ENCODE measurements at places on chromosomes 2 and 18.
A peak's percentile ranks its signal among the peaks of the same experiment; 100 is the strongest.

- no peak for DNase-seq
Observed at GRCh38 chr2:213199871-213200270, 48.5 kb upstream of the IKZF2 start.

- peak; percentile 46 for DNase-seq
Observed at GRCh38 chr2:45825001-45825651, 173.7 kb downstream of the PRKCE start.

DNA sequence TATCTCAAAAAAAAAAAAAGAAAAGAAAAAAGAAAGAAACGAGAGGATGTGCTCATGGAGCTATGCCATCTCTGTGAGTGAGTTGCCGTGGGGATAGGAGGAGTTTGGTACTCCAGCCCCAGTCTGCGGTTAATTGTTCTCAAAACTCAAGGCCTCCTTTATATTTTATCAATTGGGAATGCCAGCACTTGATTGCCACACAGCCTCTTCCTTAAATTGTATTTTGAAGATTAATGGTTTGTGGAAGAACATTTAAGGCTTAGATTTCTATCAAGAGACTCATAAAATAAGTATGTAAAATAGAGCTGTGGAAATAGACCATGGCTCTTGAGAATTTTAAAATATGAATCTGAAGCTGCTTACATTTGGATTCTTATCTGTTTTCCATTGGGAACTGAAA is 29.8 kb downstream of the KCNE4 start:
- DNase-seq, result peak; percentile 63

DNA sequence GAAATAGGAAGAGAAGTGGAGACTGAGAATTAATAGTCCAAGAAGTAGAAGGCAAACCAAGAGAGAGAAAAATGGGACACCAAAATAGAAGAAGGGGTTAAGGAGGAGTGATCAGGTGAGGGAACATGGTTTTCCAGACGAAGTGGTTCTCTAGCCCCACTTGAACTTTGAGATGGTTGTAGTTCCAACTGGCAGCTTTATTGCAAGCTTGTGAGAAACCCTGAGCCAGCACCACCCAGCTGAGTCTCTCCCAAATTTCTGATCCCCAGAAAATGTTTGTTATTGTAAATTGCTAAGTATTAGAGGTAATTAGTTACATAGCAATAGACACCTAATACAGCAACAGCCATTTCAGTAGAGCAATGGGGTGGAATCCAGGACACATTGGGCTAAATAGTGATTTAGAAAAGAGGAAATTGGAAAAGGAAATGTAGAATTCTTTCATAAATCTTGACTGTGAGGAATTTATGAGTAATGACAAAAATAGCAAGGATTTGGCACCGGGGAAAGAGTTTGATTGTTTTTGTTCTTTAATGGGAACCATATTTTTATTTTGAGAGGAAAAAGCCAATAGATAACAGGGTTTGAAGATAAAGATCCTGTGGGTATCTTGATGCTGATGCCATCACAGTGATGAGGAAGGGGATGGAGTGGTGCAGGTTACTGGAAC is 62.1 kb upstream of the XDH start:
- peak; percentile 12 for DNase-seq

DNA sequence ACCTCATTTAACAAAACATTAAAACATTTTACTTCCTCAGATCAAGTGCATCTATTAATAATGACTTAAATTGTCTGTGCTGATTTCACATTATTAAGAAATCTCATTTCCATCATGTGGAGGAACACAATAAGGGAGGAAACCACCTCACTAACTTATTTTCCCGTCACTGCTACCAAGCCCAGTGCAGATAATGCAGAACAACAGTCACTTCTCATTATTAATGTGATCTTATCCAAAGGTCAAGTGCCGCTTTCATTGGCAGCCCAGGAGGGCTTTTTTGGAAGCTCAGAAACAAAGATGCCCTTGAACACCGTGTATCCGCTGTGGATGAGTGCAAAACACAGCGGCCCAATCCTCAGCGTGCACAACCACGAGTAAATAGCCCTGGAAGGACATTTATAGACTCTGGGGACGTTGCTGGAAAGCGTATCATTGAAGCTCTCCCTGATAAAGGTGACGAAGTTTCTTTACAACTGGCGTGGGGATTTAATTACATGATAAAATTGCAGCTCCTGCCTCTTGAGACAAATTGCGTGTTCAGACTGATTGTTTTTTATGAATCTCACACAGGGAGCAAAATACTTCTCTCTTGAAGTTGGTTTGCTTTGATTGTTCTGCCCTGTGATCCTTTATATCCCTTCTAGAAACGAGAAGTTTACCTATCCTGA is 13.2 kb downstream of the ASB18 start:
- DNase-seq, result no peak

DNA sequence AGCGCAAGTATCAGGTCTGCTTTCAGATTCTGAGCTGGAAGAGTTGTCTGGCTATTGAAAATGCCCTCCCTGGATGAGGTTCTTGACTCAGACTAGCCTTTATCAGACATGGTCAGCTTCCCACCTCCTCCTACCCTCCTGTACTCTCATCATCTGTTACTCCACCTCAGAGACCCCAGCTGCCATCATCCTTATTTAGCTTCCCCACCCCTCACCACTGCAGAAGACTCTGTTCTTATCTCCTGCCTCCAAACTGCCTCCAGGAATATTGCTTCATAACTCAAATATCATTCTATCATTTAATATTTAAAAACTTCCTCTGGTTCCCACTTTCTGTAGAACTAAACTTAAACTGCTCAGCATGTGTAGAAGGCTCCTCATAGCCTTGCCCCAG is 31.1 kb upstream of the PPP3R1 start:
- no peak for DNase-seq

GRCh38 chr18:3466872-3467271 is 16.9 kb downstream of the TGIF1 start:
- no peak for DNase-seq

- no peak for DNase-seq
Observed at GRCh38 chr2:174046172-174046571, 81.0 kb upstream of the SP3 start.

- DNase-seq, result no peak
Observed at GRCh38 chr2:208529796-208530195, 123.2 kb downstream of the PTH2R start.

DNA sequence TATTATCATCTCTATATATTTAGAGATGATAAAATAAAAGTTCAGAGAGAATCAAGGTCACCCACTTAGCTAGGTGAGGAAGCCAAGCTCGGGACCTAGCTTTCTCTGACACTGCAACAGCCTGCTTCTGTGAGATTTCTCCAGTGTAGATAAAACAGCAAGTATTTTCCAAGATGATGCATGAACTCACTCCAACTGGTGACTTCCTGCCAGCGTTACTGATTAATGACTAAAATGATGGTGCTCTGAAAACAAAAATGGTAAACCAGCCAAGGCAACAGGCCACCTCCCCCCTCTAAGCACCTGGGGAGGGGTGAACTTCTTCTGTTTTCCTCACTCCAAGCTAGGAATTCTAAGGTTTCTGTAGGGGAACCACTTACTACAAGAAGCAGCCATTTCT is 510.2 kb upstream of the ID2 start:
- peak; percentile 46 for DNase-seq

DNA sequence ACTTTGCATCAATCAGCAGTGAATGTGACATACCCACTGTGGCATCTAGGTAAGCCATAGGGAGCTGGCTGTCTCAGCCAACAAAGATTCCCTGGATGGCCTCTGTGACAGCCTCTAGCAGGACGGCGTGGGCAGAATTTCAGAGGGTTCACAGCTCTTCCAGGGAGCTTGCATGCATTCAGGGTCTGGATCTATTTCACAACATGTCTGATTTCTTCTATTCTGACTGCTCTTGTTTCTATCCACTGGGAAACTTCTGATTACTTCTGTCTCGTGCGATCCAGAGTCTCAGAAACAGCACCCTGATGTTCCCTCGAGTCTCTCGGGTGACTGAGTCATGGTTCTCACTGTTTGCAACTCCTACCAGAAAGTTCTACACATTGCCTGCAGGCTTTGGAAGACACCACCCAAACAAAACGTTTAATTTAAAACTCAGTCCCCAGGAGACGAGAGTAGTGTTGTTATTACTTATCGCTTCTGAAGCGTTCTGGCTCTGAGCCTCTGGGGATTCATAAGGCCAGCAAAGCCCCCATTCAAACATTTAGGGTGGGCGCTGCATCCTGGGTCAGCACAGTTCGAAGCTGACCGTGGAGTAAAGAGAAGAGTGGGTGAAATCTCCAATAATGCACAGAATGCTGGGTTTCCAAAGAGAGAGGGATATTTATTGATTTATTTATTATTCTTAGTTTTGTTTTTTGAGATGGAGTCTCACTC is 41.9 kb upstream of the ODC1 start:
- no peak for DNase-seq

- DNase-seq, result peak; percentile 71
Observed at GRCh38 chr2:222753251-222753824, 81.9 kb downstream of the MOGAT1 start.

DNA sequence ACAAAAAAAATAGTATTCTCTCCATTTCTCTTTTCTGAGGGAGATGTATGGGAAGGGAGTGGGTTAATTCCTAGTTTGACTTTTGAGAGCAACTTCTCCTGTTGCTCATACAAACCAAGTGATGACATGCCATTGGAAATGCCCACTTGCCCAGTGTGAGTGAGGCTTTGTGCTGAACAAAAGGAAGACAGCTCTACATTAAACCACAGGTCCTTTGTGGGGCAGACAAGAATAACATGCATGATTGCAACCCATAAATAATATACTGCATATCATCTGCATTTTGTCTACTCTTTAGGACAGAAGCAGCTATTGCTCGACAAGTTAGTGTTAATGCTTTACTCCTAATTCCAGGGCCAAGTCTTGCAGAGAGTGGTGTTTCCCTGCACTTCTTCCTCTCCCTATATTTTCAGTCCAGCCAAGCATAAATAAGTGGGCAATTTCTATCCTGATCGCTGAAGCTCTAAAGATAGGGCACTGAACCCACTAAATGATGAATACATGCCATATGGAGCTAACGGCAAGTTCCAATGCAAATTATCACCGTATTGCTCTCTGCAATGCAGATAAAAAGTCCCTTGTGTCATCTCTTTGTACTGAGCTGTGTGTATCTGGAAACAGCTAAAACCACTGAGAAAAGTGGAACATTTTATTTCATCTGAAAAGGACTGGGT is 19.4 kb upstream of the EHBP1 start:
- no peak for DNase-seq

DNA sequence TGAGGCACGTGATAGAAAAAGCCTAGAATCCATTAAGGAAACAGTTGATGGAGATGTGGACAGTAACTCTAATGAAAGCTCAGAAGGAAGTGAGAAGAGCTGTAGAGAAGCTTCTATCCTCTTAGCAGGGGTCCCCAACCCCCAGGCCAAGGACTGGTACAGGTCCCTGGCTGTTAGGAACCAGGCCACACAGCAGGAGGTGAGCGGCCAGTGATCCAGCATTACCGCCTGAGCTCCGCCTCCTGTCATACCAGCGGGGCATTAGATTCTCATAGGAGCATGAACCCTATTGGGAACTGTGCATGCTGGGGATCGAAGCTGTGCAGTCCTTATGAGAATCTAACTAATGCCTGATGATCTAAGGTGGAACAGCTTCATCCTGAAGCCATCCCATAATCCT is 8.7 kb upstream of the IMP4 start:
- no peak for DNase-seq

- DNase-seq, result no peak
Observed at GRCh38 chr2:235463893-235464292, 29.9 kb upstream of the AGAP1 start.

All from astrocyte (in vitro differentiated cells and primary cell).